ENCODE measurements at places on chromosomes 2 and 18. TPM values are rescaled to one million over a fixed set of nuclear protein-coding genes. Genes with fewer than 3 reads are reported as not detected.

Gene SLC20A1
- 183 TPM for total RNA-seq

Gene ITGB1BP1
- 187 TPM for total RNA-seq

Gene SAG
- total RNA-seq = not detected

Gene ZEB2
- total RNA-seq = 8.3 TPM

Gene CFAP65
- total RNA-seq = 0.21 TPM
